ENCODE measurements at places on chromosomes 16 and 17.

- peak; percentile 90 for DNase-seq
Measured at GRCh38 chr17:60142872-60143499, 6.8 kb upstream of the CA4 start.

GRCh38 chr17:50093807-50094206 is 1.3 kb upstream of the PDK2 start:
- no peak for DNase-seq

GRCh38 chr16:8828541-8829165 is 31.0 kb downstream of the PMM2 start:
- no peak for DNase-seq

- DNase-seq = no peak
Measured at GRCh38 chr17:56545930-56546329, 47.6 kb upstream of the NOG start.

GRCh38 chr16:72203401-72203800 is 31.4 kb upstream of the PMFBP1 start:
- no peak for DNase-seq

GRCh38 chr17:18314731-18315561 is at the start of the genes SMCR8 and TOP3A:
Gene SMCR8, plus strand, starts transcription at chr17:18315293. Its CDS starts 497 bp downstream, at chr17:18315790.
Gene TOP3A, minus strand, starts transcription at chr17:18314994. Its CDS starts 216 bp downstream, at chr17:18314778.
- peak; percentile 92 for DNase-seq

- DNase-seq = no peak
Measured at GRCh38 chr16:14369734-14370598, 260.1 kb downstream of the PARN start.

DNA sequence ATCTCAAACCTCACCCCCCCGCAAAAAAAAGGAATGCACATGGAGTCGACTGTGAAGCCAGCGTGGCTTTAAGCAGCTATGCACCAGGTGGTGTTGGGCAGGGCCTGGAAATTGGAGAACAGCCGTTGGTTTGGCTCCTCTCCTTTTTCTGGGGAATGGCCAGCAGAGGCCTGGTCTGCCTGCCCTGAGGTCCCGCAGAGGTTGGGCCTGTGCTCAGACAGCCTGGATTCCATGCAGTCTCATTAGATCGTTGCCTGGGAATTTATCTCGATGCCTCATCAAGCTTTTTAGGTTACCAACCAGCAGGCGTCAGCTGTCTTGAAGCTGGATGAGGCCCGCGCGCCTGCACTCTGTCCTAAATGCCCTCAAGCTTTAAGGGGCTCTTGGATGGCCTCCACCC is 9.8 kb downstream of the SLC12A3 start:
- no peak for DNase-seq

GRCh38 chr16:57240851-57241250 is 4.2 kb upstream of the ARL2BP start:
- no peak for DNase-seq

- DNase-seq = no peak
Measured at GRCh38 chr16:57952909-57953308, 18.0 kb downstream of the CNGB1 start.

DNA sequence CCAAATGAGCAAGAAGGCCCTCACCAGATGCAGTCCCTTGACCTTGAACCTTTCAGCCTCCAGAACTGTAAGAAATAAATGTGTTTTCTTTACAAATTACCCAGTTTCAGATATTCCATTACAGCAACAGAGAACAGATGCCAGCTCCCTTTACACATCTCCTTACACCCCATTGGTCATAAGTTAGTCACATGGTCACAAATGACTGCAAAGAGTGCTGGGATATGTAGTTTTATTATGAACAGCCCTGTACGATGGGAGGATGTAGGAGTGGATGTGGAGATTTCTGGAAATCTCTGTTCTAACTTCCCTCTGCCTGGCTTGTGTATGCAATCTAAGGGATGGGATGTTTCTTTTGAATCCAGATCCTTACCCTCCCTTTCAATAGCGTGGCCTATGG is 13.3 kb upstream of the RPL38 start:
- DNase-seq = peak; percentile 91

GRCh38 chr17:51428668-51429495 is 168.5 kb downstream of the UTP18 start:
- DNase-seq = no peak

GRCh38 chr16:11697319-11697718 is 29.1 kb downstream of the SNN start:
- peak; percentile 40 for DNase-seq

- no peak for DNase-seq
Measured at GRCh38 chr16:76461836-76462235, 184.6 kb downstream of the CNTNAP4 start.

GRCh38 chr17:59600169-59600568 is 19.5 kb upstream of the CLTC start:
- no peak for DNase-seq

- no peak for DNase-seq
Measured at GRCh38 chr17:59762049-59762823, 54.8 kb downstream of the VMP1 start.

- DNase-seq = no peak
Measured at GRCh38 chr16:47476654-47477345, 15.7 kb downstream of the PHKB start.
